Neural progenitor cell (in vitro differentiated cells): ENCODE measurements at places on chromosomes 4 and X. TPM values are rescaled to one million over a fixed set of nuclear protein-coding genes. Genes with fewer than 3 reads are reported as not detected.

EDNRA gene
- total RNA-seq, result 2.9 and 3.4 TPM in 2 replicates

PLP1 gene
- total RNA-seq, result 106 and 107 TPM in 2 replicates

TLR1 gene
- total RNA-seq, result 0.03 TPM in 1 of 2 replicates, not detected in the other

ATP1B4 gene
- total RNA-seq, result not detected in 2 replicates

SMR3B gene
- not detected in 2 replicates for total RNA-seq

- no peaks in the 10 kb centered on the region for H3K27me3 ChIP-seq
- H3K4me3 ChIP-seq, result no peak overlapping the region
- DNase-seq, result no peak
- no peak overlapping the region for H3K27ac ChIP-seq
- H3K4me1 ChIP-seq, result no peaks in the 10 kb centered on the region
Observed at GRCh38 chr4:74543231-74543781, 98.4 kb downstream of the AREG start.

DNA sequence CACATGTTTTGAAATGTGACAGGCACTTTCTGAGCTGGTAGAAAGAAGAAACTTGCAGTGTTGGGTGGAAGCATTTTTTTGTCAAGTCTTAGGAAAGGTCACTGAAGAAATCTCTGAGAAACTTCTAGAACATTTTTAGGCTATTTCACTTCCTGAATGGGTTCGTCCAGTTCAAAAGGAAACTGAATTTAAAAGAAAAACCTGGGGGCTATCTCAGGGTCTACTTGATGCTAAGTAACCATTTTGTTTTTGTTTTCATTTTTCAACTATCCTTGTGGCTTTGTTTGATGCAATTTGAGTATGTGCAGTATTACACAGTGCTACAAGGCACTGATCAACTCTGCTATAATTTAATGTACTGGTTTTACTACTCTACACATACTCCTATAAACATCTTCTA is 34.0 kb upstream of the AMOT start:
- peaks cover 18% of the 10 kb centered on the region for H3K4me1 ChIP-seq
- DNase-seq, result no peak
- H3K4me3 ChIP-seq, result no peak overlapping the region

- H3K4me1 ChIP-seq, result no peaks in the 10 kb centered on the region
- H3K4me3 ChIP-seq, result no peak overlapping the region
- DNase-seq, result no peak
- no peaks in the 10 kb centered on the region for H3K36me3 ChIP-seq
- no peak overlapping the region for H3K27ac ChIP-seq
Observed at GRCh38 chr4:25725870-25726269, 70.2 kb downstream of the SLC34A2 start.

- DNase-seq, result no peak
- no peaks in the 10 kb centered on the region for H3K27me3 ChIP-seq
- H3K4me1 ChIP-seq, result no peaks in the 10 kb centered on the region
Observed at GRCh38 chr4:110164856-110165255, 33.6 kb downstream of the ELOVL6 start.

DNA sequence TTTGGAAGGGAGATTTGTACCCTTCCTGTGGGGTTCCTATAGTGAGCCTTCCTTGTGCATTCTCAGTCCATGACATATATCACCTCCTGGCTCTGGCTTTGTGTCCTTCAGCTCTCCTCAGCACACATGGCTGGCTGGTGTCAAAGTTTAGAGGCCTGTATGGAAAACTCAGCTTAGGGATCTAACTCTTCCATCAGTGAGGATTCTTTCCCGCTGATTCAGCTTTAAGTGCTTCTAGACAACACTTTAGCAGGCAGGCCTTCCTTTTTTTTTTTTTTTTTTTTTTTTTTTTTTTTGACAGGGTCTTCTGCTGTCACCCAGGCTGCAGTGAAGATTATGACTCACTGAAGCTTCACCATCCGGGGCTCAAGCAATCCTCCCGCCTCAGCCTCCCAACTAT is 84.2 kb downstream of the NPNT start:
- H3K36me3 ChIP-seq, result no peaks in the 10 kb centered on the region
- DNase-seq, result no peak
- no peak overlapping the region for H3K4me3 ChIP-seq
- no peaks in the 10 kb centered on the region for H3K4me1 ChIP-seq
- no peak overlapping the region for H3K27ac ChIP-seq

DNA sequence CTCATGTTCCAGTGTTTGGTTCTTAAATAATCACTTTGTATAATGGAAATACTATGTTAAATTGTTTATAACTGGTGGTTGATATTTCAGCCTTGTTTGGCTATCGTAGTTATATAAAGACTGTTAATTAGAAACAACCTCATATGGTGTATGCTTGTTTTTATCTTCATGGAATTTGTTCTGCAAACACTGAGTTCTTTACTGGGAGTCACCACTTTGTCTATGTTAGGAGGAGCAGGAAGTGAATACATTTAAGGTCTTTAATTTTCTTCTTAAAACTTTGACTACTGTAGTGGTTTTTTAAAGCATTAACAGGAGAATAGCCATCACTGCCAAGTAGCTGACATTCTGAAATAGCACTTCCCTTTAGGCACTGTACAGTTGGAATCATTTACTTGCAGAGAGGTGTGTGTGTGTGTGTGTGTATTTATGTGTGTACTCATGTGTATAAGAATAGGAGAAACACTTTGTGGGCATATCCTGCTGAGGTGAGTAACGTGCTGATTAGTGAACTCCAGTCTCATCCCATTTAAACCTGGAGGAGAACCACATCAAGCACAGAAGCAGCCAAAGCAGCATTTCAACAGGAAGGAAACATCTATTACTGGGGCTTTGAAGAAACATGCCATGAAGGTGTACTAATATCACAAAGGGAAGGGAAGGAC is 37.8 kb downstream of the TET2 start:
- peaks cover 23% of the 10 kb centered on the region for H3K4me1 ChIP-seq
- H3K36me3 ChIP-seq, result no peaks in the 10 kb centered on the region
- no peak overlapping the region for H3K4me3 ChIP-seq
- H3K27me3 ChIP-seq, result no peaks in the 10 kb centered on the region
- no peak overlapping the region for H3K27ac ChIP-seq
- DNase-seq, result no peak

- peak overlapping the region; percentile 74 for H3K4me3 ChIP-seq
- H3K27me3 ChIP-seq, result peaks cover 73% of the 10 kb centered on the region
- H3K4me1 ChIP-seq, result peaks cover 12% of the 10 kb centered on the region
- H3K36me3 ChIP-seq, result no peaks in the 10 kb centered on the region
- peak; percentile 51 for DNase-seq
Observed at GRCh38 chr4:37891260-37892159, 626 bp downstream of the TBC1D1 start.

GRCh38 chr4:119746951-119747350 is 118.3 kb upstream of the PDE5A start:
- H3K4me1 ChIP-seq, result no peaks in the 10 kb centered on the region
- no peak for DNase-seq
- H3K4me3 ChIP-seq, result no peak overlapping the region
- H3K27ac ChIP-seq, result no peak overlapping the region
- H3K36me3 ChIP-seq, result no peaks in the 10 kb centered on the region
- H3K27me3 ChIP-seq, result no peaks in the 10 kb centered on the region

DNA sequence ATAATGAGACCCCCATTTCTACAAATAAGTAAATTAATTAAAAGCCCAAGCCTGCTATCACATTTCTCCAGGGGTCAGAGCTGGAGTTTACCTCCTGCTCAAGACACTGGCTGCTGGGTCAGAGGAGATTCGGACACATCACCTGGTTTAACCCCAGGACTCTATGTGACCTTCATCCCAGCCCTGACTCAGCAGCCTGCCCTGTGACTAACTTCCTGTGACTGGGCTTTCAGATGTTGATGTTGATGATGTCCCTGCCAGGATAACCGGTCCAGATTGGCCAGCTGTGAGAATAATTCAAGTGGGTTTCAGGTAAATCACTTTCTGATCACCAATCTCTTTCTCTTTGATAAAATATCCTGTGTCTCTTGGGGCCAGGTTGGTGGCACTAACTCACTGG is 102.4 kb upstream of the MAML3 start:
- H3K4me3 ChIP-seq, result no peak overlapping the region
- no peak overlapping the region for H3K27ac ChIP-seq
- peaks cover 7% of the 10 kb centered on the region for H3K27me3 ChIP-seq
- H3K36me3 ChIP-seq, result no peaks in the 10 kb centered on the region

DNA sequence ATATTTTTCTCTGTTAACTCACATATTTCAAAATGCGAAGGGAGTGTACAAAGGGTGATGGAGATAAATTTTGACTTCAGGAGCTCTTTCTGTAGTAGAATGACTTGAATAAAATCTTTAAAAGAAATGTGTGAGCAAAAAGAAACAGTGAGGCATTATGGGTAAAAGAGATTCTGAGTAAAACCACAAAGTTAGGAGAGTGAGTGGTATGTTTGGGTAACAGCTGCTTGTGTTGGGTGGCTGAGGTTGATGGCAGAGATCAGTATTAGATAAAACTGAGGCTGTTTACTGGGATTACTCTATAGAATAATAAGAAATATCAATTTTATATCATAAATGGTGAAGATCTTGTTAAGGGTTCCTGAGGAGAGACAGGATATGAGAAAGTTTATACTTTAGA is 434.2 kb upstream of the AMOT start:
- H3K27me3 ChIP-seq, result no peaks in the 10 kb centered on the region
- no peak overlapping the region for H3K4me3 ChIP-seq
- no peaks in the 10 kb centered on the region for H3K36me3 ChIP-seq
- H3K27ac ChIP-seq, result no peak overlapping the region
- H3K4me1 ChIP-seq, result no peaks in the 10 kb centered on the region
- no peak for DNase-seq

GRCh38 chrX:151227627-151228026 is 51.2 kb downstream of the GPR50 start:
- H3K27me3 ChIP-seq, result peaks cover 25% of the 10 kb centered on the region
- H3K36me3 ChIP-seq, result no peaks in the 10 kb centered on the region

GRCh38 chrX:147781844-147782243 is 129.9 kb upstream of the FMR1 start:
- no peak overlapping the region for H3K27ac ChIP-seq
- no peaks in the 10 kb centered on the region for H3K36me3 ChIP-seq
- DNase-seq, result no peak

DNA sequence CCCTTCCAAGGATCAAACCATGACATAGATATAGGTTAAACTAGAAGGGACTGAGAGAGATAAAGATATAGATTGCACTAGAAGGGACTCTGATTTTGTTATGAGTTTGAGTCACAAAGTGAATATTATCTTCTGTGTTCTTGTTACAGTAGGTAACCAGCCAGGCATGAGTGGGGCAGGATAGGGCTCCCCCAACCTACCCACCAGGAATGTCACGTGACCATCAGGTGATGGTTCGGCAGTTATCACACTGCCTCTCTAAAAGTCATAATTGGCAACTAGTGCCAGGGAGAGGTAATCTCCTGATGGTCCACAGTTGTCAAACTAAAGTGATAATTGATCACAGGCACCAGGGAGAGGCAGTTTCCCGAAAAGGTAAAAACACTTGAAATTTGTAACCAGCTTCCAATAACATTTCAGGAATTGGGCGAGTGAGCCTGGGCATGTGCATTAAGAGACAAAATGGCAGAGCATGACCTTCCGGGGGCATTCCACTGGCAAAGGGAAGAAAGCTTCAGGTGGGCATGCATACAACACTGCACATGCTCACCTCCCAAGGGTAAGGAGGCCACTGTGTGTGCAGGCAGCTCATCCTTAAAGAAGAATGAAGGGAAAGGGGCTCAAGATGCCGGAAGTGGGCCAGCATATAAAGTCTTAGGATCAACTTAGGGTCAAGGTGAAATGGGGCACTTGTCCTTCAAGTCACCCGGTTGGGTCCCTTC is 533.6 kb upstream of the HTR2C start:
- peaks cover 28% of the 10 kb centered on the region for H3K4me1 ChIP-seq
- H3K4me3 ChIP-seq, result no peak overlapping the region

DNA sequence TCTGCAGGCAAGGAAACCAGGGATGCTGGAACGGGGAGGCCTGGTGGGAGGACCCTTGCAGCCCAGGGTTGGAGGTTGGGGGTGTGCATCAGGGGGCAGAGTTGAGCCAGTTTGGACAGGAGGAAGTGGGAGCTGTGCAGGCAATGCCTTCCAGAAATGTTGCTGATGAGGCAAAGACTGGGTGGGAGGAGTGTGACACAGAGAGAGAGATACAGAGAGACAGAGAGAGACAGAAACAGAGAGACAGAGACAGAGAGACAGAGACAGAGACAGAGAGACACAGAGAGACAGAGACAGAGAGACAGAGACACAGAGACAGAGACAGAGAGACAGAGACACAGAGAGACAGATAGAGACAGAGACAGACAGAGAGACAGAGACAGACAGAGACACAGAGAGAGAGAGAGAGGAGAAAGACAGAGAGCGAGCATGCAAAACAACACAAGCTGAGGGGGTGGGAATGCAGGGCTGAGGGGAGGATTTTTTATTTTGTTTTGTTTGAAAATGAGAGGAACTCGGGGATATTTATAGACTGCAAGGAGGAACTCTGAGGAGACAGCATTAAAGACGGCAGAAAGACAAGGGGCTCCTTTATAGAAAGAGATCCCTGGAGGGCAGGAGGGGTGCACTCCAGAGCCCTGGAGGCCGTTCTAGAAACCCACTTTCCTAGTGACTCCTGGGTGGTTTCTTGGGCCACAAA is 1.9 kb upstream of the HAUS3 start:
- peaks cover 22% of the 10 kb centered on the region for H3K4me1 ChIP-seq
- no peak overlapping the region for H3K27ac ChIP-seq
- peaks cover 12% of the 10 kb centered on the region for H3K36me3 ChIP-seq
- H3K4me3 ChIP-seq, result no peak overlapping the region

GRCh38 chr4:183986971-183987946 is 82.2 kb downstream of the STOX2 start:
- peak; percentile 80 for DNase-seq
- H3K36me3 ChIP-seq, result no peaks in the 10 kb centered on the region

DNA sequence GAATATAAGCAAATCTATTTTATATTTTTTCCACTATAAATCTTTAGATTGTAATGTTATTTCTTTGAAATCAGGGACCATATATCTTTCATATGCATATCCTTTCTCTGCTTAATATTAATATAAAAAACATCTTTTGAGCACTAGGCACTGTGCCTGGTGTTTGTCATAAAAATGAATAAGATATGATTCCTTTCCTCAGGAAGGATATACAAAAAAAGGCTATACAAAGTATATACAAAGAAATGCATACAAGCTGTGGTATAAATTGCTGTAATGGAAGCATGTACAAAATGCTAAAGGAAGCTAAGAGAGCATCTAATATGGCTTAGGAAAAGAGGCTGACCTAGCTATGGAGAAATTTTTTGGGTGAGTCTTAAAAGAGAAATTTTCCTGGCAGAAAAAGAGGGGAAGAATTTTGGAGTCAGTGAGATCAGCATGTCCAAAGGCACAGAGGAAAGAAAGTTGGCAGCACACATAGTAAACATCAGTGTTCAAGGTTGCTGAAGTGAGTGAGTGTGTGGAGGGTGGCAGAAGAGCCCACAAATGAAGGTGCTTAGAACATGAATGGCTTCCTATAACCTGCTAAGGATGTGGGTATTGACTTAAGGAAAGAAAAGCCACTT is 500.0 kb downstream of the SPRY1 start:
- H3K36me3 ChIP-seq, result no peaks in the 10 kb centered on the region
- no peaks in the 10 kb centered on the region for H3K4me1 ChIP-seq
- no peaks in the 10 kb centered on the region for H3K27me3 ChIP-seq
- H3K4me3 ChIP-seq, result no peak overlapping the region
- no peak for DNase-seq
